ENCODE measurements at places on chromosomes 7 and 10. TPM values are rescaled to one million over a fixed set of nuclear protein-coding genes. Genes with fewer than 3 reads are reported as not detected.

GPRIN2 gene
- 9.9 TPM for polyA plus RNA-seq

TAS2R40 gene
- polyA plus RNA-seq = not detected

HMX2 gene
- polyA plus RNA-seq = 0.68 TPM

EPHA1 gene
- polyA plus RNA-seq = 3.6 TPM

ELMO1 gene
- 98.3 TPM for polyA plus RNA-seq

ZNF804B gene
- polyA plus RNA-seq = 0.96 TPM

HOXA10 gene
- 1.3 TPM for polyA plus RNA-seq

ZNF316 gene
- polyA plus RNA-seq = 38.5 TPM

STRIP2 gene
- polyA plus RNA-seq = 24.2 TPM

CCDC6 gene
- 46.7 TPM for polyA plus RNA-seq

GBX1 gene
- 5.1 TPM for polyA plus RNA-seq

DNA sequence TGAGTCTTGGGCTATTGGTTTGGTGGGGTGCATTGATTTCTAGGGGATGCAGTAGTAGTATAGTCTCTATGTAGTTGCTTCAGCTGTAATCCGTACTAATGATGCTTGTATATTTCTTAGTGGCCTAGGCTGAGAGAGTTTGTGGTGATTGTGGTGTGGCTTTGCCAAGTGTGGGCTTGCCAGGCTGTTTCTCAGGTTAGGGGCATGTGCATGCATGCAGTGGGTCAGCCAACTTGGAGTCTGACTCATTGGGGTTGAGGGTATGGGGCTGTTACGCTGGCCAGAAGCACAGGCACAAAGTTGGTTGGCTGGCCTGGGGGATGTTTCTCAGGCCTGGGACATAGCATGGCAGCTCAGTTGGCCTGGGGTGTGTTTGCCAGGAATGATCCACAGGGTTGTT, 25.7 kb upstream of the PLA2G12B start:
- DNase-seq = no peak

GRCh38 chr7:82729172-82730030, 285.8 kb upstream of the CACNA2D1 start:
- no peak for DNase-seq

- DNase-seq = no peak
These were observed 45.4 kb downstream of the KAT6B start for GRCh38 chr10:74871595-74872382.

GRCh38 chr10:110036640-110037039, 28.9 kb downstream of the ADD3 start:
- DNase-seq = no peak

- peak; percentile 73 for DNase-seq
These were observed 276.9 kb downstream of the CSTF2T start for GRCh38 chr10:51422311-51423120.

- DNase-seq = no peak
These were observed 21.2 kb downstream of the CYP17A1 start for GRCh38 chr10:102815790-102816549.

GRCh38 chr7:1941464-1942242, 271.6 kb downstream of the ELFN1 start:
- DNase-seq = no peak

DNA sequence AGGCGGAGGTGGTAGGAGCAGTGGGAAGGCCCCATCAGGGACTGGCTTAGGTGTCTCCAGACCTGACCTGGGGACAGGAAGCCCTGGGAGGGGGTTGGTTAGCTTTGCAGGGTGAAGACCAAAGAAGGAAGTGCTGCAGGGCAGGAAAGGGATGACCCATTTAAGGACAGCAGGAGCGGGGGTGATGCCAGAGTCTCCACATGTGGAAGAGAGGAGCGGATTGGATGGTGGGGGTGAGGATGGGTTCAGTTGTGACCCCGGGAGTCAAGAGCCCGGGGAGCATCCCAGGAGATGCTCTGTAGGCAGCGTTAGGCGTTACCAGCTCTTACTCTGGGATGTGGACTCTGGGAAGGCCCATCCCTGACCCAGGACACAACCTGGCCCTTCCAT, 3.1 kb upstream of the LDB3 start:
- DNase-seq = no peak

GRCh38 chr10:33588974-33589600, 254.6 kb upstream of the NRP1 start:
- DNase-seq = no peak

- DNase-seq = no peak
These were observed 91.7 kb upstream of the PITRM1 start for GRCh38 chr10:3264161-3264761.

- DNase-seq = no peak
These were observed 291.6 kb upstream of the KIAA1217 start for GRCh38 chr10:23917251-23917840.

- no peak for DNase-seq
These were observed 147.8 kb downstream of the ADAM12 start for GRCh38 chr10:126240483-126240882.

DNA sequence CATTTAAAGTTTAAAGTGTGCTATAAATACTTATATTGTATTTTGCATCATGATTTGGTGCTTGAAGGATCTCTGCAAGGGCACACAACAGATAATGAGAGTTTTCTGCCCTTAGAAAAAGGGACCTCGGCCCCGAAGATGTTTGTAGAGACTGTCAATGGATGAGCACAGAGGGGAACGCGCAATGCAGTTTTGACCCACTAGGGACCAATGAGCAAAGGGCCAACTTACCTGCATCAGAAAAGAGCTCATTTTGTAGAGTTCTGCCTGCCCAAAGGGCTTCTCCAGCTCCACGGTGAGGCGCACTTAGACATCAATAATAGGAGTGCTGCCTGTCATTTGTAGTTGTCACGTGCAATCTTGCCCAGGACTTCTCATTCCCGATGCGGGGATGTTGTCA, 91.1 kb downstream of the BUB3 start:
- no peak for DNase-seq

- DNase-seq = peak; percentile 15
These were observed 33.7 kb downstream of the ANKIB1 start for GRCh38 chr7:92279396-92280031.

DNA sequence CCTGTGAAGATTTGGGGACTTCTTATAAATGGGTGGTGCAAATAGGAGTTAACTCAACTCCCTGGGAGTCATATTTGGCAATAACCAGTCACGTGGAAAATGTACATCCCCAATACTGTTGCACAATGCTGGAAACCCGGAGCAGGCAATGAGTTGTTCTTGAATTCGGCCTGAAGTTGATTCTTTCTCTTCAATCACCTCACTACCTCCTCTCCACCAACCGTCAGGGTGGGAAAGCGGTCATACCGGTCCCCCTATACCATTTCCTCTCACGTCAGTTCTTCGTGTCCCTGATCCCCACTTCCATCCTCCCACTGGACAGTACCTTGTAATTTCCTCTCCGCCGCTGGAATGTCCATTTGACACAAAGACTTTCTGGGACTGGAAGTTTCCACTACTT, 2.8 kb downstream of the GIMAP5 start:
- DNase-seq = no peak

GRCh38 chr10:80466724-80467326, 12.7 kb downstream of the TSPAN14 start:
- no peak for DNase-seq

GRCh38 chr10:19730907-19731217, 85.4 kb upstream of the PLXDC2 start:
- DNase-seq = no peak

DNA sequence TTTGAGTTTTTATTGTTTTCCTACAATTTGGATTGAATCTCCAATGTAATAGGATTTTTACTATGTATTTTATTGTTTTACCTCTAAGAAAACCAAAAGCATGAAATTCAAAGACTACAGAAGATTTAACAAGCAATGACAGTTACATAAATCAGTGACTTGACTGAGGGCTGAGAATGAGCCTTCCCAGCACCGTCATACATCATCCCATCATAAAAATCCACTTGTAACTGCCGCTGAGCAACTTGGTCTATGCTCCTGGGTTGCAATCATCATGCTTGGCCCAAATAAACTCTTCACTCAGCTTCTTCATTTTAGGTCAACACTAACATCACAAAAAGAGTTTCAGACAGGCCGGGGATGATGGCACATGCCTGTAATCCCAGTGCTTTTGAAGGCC, 13.5 kb downstream of the LARP4B start:
- no peak for DNase-seq

DNA sequence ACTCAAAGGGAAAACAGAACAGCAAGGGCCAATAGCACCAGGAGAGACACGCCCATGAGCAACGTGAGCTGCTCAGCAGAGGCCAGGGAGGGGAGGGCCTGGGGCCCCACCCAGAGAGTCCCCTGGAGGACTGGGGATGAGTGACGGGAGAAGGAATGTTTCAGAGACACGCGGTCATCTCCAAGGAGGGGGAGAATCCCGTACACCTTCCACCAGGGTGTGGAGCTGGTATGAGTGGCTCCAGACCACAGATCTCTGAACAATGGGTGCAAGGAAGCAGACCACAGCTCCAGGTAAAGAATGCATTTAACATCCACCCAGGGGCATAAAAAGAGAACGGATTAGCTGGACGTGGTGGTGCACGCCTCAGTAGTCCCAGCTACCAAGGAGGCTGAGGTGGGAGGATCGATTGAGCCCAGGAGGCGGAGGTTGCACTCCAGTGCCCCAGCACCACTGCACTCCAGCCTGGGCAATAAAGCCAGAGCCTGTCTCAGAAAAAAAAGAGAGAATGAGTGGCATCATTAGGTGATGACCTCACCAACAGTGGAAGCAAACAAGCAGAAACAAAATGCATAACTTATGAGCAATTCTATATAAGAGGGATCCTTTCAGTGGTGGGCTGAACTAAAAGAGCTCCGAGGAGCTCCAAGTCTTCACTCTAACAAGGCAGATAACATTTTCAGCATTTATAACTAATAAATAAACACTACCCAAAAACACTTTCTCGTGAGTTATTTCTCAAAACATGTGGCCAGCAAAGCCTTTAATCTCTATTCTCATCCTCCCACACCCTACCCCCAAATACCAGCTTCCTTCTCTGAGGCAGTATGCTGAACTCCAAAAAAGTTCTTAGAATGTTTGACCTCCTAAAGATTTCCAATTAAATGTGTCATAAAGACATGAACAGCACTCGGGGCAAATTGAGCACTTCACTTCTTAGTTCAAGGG, 12.5 kb downstream of the PSAP start:
- DNase-seq = no peak

GRCh38 chr7:98265841-98266271, 13.8 kb upstream of the TECPR1 start:
- DNase-seq = no peak

- DNase-seq = no peak
These were observed 17.9 kb downstream of the BTAF1 start for GRCh38 chr10:91941426-91941825.

DNA sequence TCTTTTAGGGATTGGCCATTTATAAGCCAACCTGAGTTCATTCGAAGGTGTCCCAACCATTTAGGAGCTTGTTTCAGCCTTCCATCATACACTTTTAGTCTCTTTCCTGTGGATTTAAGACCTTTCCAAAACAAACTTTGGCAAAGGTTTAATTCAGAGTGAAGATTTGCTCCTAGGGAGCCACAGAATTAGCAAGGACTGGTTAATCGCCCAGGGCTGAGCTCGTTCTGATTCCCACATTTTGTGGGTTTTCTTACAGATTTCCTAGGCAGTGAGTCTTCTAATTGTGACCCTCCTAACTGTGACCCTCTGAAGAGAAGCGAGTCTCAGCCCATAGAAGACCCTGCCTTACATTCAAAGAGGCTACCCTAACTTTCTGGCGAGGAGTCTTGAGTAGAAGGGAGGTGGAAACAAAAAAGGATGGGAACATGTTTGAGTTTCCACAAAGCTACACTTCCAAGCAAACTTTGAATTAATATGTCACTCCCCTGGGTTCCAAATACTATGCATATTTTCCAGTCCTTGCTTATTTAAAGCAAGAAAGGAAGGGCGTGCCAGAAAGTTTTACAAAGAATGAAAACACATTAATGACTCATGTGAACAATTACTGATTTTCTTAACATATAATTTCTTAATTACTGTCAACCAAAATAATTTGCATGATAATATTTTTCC, 118.3 kb downstream of the ARID5B start:
- DNase-seq = no peak

DNA sequence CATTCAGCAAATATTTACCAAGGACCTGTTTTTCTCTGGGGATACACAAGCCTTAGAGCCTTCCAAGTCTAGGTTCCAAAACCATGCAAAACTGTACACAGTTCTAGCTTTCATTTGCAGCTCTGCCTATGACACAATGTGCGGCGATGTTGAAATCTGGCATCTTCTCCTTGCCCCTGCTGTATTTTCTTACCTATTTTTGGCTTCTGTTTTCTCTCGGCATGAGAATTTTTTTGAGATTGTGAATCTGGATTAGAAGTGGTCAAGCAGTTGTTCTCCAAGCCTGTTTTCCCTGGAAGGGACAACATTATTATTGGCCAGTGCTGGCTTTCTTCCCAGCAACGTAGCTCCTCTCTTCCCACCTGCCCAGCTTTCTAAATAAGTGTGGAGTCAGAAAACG, 176.3 kb downstream of the CREB5 start:
- DNase-seq = no peak

GRCh38 chr10:60237977-60238758, 151.5 kb downstream of the ANK3 start:
- DNase-seq = peak; percentile 46

GRCh38 chr7:98283127-98283886, 1.8 kb downstream of the BRI3 start:
- DNase-seq = no peak

GRCh38 chr10:132434405-132435005, 37.5 kb downstream of the PWWP2B start:
- DNase-seq = no peak

DNA sequence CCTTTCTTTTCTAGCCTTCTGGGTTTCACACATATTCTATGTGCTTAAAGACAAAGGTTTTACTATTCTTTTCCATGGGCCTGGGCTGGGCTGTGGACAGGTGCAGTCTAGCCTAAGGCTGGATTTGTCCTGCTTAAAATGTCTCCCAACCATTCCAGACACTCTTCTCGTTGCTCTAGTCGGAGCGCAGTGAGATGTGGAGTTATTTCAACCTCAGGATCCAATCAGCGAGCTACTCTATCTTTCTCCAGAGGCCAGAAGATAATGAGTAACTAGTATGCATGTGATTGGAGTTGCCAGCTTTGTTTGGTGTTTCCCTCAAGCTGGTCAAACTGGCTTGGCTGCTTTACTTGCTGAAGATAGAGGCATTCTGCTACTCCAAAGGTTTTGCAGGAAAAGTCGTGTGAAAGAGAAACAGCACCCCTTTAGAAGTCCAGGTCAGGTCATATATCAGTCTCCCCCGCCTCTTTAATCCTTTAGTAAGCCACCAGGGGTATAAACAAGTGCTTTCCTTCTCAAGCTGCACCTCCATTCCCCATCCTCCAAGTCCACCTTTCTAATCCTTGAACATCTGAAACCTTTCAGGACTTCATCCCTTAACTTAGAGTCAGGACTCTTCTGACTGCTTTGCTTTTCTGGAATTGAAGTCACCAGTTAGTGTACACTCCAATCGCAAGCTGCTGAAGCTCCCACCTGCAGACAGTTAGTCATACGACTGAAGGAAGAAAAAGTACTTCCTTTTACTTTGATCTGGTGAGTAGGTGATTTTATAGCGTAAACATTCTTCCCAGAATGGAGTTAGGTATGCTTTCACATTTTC, 78.8 kb downstream of the DNMBP start:
- DNase-seq = peak; percentile 22

GRCh38 chr10:113455947-113456346, 96.9 kb upstream of the HABP2 start:
- DNase-seq = no peak

Data from spinal cord (tissue), 10 donors.